Activated gamma-delta T cell treated with anti-CD3 and anti-CD28 coated beads, Interleukin-2, amount 50 U/mL, for 16 hours (primary cell): ENCODE measurements at places on chromosomes 5 and 9.

- no peak for DNase-seq
These were observed 162.2 kb downstream of the SREK1 start for GRCh38 chr5:66306105-66306843.

DNA sequence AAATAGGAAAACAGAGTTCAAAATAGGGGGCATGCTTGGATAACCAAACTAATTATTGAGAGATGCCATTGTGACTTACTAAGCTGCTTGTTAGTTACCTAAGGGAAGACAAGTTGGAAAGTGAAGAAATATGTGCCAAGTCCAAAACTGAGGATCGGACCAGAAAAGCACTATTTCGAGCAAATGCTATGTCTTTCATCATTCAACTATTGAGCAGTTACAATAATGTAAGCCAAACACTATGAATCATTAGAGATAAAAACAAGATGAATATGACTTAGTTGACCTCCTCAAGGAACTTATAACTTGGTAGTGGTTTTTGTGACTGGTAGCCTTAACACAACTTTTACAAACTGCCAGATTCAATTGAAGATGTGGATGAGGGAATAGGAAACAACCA lies 240.6 kb upstream of the MPDZ start:
- DNase-seq: no peak

- no peak for DNase-seq
These were observed 127.1 kb downstream of the TMC1 start for GRCh38 chr9:72648324-72649126.

GRCh38 chr5:56511326-56511841 lies 278.3 kb upstream of the ANKRD55 start:
- no peak for DNase-seq

DNA sequence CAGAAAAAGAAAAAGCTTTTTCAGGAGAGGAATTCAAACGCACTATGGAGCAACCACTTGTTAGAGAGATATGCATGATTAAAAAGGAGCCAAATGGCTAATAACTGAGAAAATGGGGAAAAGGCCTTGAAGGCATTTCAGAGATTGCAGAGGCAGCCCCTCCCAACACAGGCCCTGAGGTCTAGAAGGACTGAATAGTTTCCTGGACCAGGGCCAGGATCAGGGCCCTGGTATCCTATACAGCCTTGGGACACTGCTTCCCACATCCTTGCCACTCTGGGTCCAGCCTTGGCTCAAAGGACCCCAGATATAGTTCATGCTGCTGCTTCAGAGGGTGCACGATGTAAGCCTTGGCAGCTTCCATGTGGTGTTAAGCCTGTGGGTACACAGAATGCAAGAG lies 20.7 kb upstream of the FEM1C start:
- DNase-seq: no peak
